ENCODE measurements at places on chromosomes 13 and 19.
A peak's percentile ranks its signal among the peaks of the same experiment; 100 is the strongest.

GRCh38 chr19:42284066-42284501, 15.0 kb downstream of the CIC start:
- peaks cover 60% of the 10 kb centered on the region for H3K4me1 ChIP-seq
- peak overlapping the region; percentile 93 for H3K27ac ChIP-seq
- H3K36me3 ChIP-seq: peaks cover 6% of the 10 kb centered on the region
- H3K4me3 ChIP-seq: no peak overlapping the region
- H3K27me3 ChIP-seq: no peaks in the 10 kb centered on the region

- peak within 1 kb of the TSS; percentile 41 for H3K27ac ChIP-seq
- peak; percentile 76 for DNase-seq
These were observed at the start of gene PRR36 for GRCh38 chr19:7874076-7874896. Gene PRR36, minus strand, starts transcription at chr19:7874390. Its CDS starts 701 bp downstream, at chr19:7873689.

DNA sequence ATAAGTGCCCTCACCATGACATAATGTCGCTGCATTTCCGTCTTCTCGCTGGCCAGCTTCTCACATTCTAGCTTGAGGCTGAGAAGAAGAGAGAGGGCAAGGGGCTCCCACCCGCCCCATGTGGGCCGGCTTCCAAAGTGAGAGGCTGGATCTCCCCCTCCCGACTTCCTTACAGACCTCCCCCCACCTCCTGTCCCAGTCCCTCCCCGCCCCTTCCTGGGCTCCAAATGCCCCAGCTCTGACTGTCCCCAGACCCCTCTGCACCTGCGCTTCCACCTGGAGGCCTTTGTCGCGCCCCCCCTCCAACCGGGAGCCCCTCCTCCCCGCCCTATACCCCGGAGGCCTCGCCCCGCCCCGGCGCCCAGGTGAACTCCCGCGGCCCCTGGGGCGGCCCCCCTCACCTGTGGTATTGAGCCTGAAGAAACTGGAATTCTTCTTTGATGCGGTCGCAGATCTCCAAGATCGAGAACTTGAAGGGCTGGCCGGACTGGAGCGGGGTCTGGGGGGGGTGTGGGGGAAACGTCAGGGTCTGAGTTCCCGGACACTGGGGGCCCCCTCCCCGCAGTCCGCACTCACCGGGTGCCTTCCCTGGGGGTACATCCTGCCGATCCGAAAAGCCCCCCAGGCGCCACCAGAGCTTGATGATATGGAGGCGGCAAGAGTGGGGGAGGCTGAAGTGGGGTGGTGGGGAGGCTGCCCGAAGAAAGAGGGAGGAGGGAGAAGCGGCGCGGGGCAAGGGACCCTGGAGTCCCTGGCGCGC, 595 bp downstream of the TLE2 start:
- H3K4me1 ChIP-seq: peaks cover 13% of the 10 kb centered on the region
- DNase-seq: peak; percentile 52
- H3K36me3 ChIP-seq: no peaks in the 10 kb centered on the region
- peak overlapping the region; percentile 77 for H3K27ac ChIP-seq
- peak overlapping the region; percentile 60 for H3K4me3 ChIP-seq

- DNase-seq: no peak
- H3K4me1 ChIP-seq: no peaks in the 10 kb centered on the region
- H3K27ac ChIP-seq: no peak within 1 kb of the TSS
- no peak within 1 kb of the TSS for H3K4me3 ChIP-seq
These were observed at the start of gene TNNT1 for GRCh38 chr19:55149078-55150003. Gene TNNT1, minus strand, starts transcription at chr19:55149206. Its CDS starts 2,049 bp downstream, at chr19:55147157.

GRCh38 chr13:36717017-36717416, 43.2 kb downstream of the SERTM1 start:
- no peaks in the 10 kb centered on the region for H3K4me1 ChIP-seq
- DNase-seq: no peak
- H3K27ac ChIP-seq: no peak overlapping the region
- H3K4me3 ChIP-seq: no peak overlapping the region
- H3K27me3 ChIP-seq: no peaks in the 10 kb centered on the region
- H3K36me3 ChIP-seq: no peaks in the 10 kb centered on the region

DNA sequence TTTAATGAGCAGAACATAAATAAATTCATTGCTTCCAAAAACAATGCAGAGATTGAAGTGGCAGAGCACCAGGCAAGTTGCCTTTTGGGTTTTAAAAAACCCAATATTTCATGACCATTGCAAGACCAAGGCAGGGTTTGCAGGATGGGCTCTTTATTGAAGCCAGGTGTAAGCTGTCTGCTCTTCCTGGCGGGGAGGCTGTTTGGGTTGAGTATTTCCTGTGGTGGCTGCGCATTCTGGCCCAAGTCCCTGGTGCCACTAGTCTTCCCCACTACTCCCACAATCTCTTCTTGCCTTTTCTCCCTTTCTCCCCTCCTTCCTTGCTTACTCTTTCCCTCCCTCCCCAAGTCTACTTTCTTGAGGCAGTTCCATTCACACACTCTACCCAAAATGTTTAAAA, 116.4 kb downstream of the AKAP11 start:
- H3K27ac ChIP-seq: no peak overlapping the region
- H3K4me1 ChIP-seq: no peaks in the 10 kb centered on the region
- no peak for DNase-seq
- H3K4me3 ChIP-seq: no peak overlapping the region
- no peaks in the 10 kb centered on the region for H3K27me3 ChIP-seq
- H3K36me3 ChIP-seq: no peaks in the 10 kb centered on the region

DNA sequence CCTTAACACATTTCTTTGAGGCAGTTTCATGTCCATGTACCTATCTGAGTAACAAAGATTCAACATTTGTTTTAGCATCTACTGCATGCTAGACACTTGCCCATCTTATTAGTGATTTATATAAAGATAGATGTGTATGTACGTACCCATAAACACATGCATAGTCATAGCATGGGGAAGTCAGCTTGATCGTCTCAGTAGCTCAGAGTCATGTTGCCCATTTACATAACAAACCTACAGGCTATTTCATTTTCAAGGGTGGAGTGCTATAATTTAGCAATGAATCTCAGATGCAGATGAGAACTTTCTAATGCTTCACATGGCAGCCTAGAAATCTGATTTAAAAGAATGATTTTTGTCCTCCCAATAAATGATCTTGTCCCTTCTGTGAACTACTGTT, 23.5 kb downstream of the FLT1 start:
- H3K4me1 ChIP-seq: no peaks in the 10 kb centered on the region
- H3K27me3 ChIP-seq: no peaks in the 10 kb centered on the region
- DNase-seq: no peak
- no peak overlapping the region for H3K27ac ChIP-seq
- no peak overlapping the region for H3K4me3 ChIP-seq

DNA sequence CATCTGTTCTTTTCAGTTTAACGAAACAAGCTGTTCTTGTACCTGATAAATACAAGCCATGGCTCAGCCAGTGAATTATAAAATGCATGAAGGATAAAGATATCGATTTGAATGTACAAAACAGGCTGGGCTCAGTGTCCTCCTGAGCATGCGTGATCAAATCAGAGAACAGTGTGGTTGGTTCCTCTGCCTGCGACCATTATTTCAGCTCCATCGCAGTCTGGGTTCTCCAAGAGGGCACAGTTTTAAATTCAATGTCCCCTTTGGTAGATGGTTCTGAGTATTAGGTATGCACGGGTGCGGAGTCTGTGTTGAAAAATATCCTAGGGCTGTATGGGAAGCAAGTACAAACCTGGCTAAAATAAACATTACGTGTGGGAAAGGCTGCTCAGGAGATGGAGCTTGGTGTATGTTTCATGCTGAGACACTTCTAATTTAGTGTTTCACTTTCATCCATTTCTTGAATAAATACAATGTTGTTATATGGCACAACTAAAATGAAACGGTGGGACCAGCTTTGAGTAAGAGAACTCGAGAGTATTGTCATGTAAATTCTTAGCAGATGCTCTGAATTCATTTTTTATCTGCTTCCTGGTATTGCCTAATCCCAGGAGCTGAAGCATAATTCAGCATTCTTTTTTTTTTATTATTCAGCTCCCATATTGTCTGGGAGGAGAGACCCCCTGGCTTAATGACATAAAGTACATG, 458.7 kb downstream of the MYO16 start:
- no peak overlapping the region for H3K27ac ChIP-seq
- no peak for DNase-seq
- no peaks in the 10 kb centered on the region for H3K27me3 ChIP-seq
- H3K4me3 ChIP-seq: no peak overlapping the region
- H3K4me1 ChIP-seq: no peaks in the 10 kb centered on the region

GRCh38 chr13:64505336-64505910, 2724.7 kb downstream of the PCDH9 start:
- H3K27me3 ChIP-seq: no peaks in the 10 kb centered on the region
- H3K4me1 ChIP-seq: no peaks in the 10 kb centered on the region
- no peaks in the 10 kb centered on the region for H3K36me3 ChIP-seq
- H3K27ac ChIP-seq: no peak overlapping the region

- no peaks in the 10 kb centered on the region for H3K27me3 ChIP-seq
- no peak for DNase-seq
- peaks cover 16% of the 10 kb centered on the region for H3K4me1 ChIP-seq
- no peak overlapping the region for H3K27ac ChIP-seq
- H3K36me3 ChIP-seq: peaks cover 4% of the 10 kb centered on the region
These were observed 17.1 kb downstream of the ELAVL1 start for GRCh38 chr19:7988307-7988706.

- no peaks in the 10 kb centered on the region for H3K27me3 ChIP-seq
- no peaks in the 10 kb centered on the region for H3K4me1 ChIP-seq
- no peak overlapping the region for H3K27ac ChIP-seq
- no peak for DNase-seq
These were observed 10.8 kb upstream of the MBNL2 start for GRCh38 chr13:97211300-97211699.

GRCh38 chr13:77372275-77372674, 45.4 kb upstream of the MYCBP2 start:
- H3K4me1 ChIP-seq: no peaks in the 10 kb centered on the region
- no peaks in the 10 kb centered on the region for H3K27me3 ChIP-seq
- H3K36me3 ChIP-seq: no peaks in the 10 kb centered on the region
- DNase-seq: no peak
- no peak overlapping the region for H3K27ac ChIP-seq

GRCh38 chr13:83620530-83621220, 261.6 kb downstream of the SLITRK1 start:
- DNase-seq: no peak
- no peaks in the 10 kb centered on the region for H3K27me3 ChIP-seq
- H3K36me3 ChIP-seq: no peaks in the 10 kb centered on the region
- no peaks in the 10 kb centered on the region for H3K4me1 ChIP-seq

DNA sequence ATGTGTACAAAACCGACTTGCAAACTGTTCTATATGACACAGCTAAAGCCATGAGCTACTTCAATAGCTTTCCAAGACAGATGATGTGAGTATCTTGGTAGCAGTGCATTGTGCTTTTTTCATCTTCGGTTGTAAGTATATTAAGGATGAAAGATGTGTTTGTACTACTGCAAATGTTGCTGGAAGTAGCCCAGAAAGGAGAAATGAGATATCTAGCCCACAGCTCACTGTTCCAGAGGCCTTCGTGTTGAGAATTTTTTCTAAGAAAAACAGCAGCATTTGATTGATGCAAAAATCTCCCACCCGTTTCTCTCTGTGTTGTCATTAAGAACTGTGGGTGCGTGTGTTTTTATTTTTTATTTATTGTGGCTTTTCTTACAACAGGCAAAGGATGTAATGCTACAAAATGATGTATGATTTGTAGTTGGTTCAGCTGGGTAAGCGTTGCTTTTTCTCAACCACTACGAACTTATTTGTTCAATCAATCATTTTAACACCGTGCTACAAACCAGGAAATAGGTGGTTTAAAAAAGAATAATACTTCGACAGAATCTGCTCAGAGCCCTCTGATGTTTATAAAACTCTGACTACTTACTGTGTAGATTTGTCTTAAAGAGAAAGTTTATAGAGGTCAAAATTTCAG, 41.6 kb upstream of the RFC3 start:
- H3K4me1 ChIP-seq: peaks cover 32% of the 10 kb centered on the region
- H3K27ac ChIP-seq: peak overlapping the region; percentile 29
- H3K27me3 ChIP-seq: no peaks in the 10 kb centered on the region
- H3K36me3 ChIP-seq: no peaks in the 10 kb centered on the region

DNA sequence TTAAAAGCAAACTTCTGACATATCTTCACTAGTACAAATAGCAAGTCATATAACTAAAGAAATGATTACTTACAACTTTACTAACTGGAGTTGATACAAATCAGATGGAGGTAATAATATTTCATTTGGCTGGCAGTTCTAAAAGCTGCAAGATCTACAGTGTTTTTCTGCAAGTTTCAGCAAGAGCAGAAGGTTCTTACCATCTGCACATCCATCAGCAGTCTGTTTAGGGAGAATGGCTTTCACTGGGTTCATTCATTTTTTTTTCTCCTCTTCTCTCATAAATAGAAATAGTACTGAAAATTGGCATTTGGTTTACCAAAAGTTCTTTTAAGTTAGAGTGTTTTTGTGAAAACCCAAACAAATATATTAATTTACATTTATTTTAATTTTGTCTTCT, 3.1 kb upstream of the SHISA2 start:
- no peak overlapping the region for H3K4me3 ChIP-seq
- no peak overlapping the region for H3K27ac ChIP-seq
- no peaks in the 10 kb centered on the region for H3K36me3 ChIP-seq
- DNase-seq: no peak
- H3K4me1 ChIP-seq: peaks cover 24% of the 10 kb centered on the region

DNA sequence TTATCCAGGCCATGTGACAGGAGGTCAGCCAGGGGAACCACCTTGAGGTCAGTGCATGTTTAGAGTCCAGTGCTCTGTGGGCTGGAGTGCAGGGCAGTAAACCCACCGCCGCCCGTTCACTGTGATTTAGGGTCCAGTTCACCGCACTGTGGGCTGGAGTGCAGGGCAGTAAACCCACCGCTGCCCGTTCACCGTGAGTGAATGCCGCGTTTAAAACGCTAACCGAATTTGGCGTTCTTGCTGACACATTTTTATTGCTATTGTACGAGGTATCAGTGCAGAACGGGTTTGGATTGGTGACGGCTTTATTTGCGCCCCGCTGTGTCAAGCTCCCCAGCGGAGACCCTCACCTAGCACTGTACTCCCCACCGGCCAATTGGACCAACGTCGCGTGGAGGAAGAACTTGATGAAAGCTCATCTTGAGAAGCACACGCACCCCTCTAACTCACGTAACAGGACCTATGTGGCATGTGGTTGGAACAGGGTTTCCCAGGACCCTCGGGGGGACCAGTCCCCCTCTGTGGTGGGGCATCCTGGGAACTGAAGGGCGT, 27.9 kb downstream of the C13orf46 start:
- no peaks in the 10 kb centered on the region for H3K27me3 ChIP-seq
- no peak for DNase-seq
- peaks cover 17% of the 10 kb centered on the region for H3K4me1 ChIP-seq
- H3K27ac ChIP-seq: no peak overlapping the region

GRCh38 chr13:41467425-41467945, 10.1 kb downstream of the RGCC start:
- no peak overlapping the region for H3K27ac ChIP-seq
- H3K4me1 ChIP-seq: no peaks in the 10 kb centered on the region
- no peak overlapping the region for H3K4me3 ChIP-seq

- H3K27ac ChIP-seq: no peak overlapping the region
- H3K27me3 ChIP-seq: no peaks in the 10 kb centered on the region
- no peak for DNase-seq
- H3K36me3 ChIP-seq: no peaks in the 10 kb centered on the region
- H3K4me3 ChIP-seq: no peak overlapping the region
These were observed 3.1 kb downstream of the GEMIN7 start for GRCh38 chr19:45082170-45082569.

GRCh38 chr13:73210218-73210883, 151.5 kb downstream of the KLF5 start:
- peaks cover 23% of the 10 kb centered on the region for H3K4me1 ChIP-seq
- peak; percentile 19 for DNase-seq
- peak overlapping the region; percentile 20 for H3K27ac ChIP-seq
- no peaks in the 10 kb centered on the region for H3K27me3 ChIP-seq
- H3K4me3 ChIP-seq: no peak overlapping the region

All from body of pancreas (tissue), 4 donors.